Fibroblast of villous mesenchyme (primary cell): ENCODE measurements at places on chromosomes 11 and 22. TPM values are rescaled to one million over a fixed set of nuclear protein-coding genes. Genes with fewer than 3 reads are reported as not detected.

The OR56A1 gene
- total RNA-seq, result under 0.01 TPM in 2 replicates

The GSTT2B gene
- 1.3 and 1.9 TPM in 2 replicates for total RNA-seq

The PPP1R14B gene
- 155 and 175 TPM in 2 replicates for total RNA-seq

The OR5D18 gene
- not detected in 2 replicates for total RNA-seq

The GUCY1A2 gene
- total RNA-seq, result 0.43 and 0.64 TPM in 2 replicates

The F2 gene
- not detected in 2 replicates for total RNA-seq

The TBX1 gene
- under 0.01 and 0.43 TPM in 2 replicates for total RNA-seq

The CNIH2 gene
- 0.43 and 0.64 TPM in 2 replicates for total RNA-seq

The SF3A1 gene
- total RNA-seq, result 23.5 and 27.2 TPM in 2 replicates

The PIM3 gene
- total RNA-seq, result 27.7 and 32.0 TPM in 2 replicates

The OR51B5 gene
- total RNA-seq, result 0.32 and 0.43 TPM in 2 replicates

The RBMXL2 gene
- total RNA-seq, result under 0.01 TPM in 1 of 2 replicates, not detected in the other

The OR10D3 gene
- not detected in 2 replicates for total RNA-seq

DNA sequence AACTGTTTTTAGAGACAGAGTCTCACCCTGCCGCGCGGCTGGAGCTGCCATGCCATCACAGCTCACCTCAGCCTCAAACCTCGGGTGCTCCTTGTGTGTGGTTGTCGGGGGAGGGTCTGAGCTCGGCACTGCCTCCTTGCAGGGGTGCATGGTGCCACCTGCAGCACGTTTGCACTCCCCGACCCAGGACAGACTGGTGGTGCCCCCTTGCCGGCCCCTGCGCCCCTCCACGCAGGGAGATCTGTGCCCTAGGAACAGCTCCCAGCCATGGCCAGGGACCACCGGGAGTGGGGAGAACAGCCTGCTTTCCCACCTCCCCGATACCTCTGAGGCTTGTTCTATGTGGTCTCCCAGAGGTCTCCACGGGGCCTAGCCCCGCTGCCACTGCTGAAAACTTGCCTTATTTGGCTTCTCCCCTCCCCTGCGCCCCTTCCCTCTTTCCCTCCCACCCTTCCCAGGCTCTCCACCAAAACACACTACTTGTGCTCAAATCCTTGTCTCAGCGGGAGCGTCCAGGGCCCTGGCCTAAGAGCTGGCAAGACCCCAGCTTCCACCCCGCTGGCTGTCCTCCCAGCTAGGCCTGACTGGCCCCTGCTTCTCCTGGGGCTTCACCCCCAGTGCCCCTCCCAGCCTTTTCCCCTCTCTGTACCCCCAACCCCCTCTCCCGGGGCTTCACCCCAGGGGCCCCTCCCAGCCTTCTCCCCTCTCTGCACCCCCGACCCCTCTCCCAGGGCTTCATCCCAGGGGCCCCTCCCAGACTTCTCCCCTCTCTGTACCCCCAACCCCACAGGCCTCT, 13.4 kb upstream of the TPCN2 start:
- no peak for DNase-seq

DNA sequence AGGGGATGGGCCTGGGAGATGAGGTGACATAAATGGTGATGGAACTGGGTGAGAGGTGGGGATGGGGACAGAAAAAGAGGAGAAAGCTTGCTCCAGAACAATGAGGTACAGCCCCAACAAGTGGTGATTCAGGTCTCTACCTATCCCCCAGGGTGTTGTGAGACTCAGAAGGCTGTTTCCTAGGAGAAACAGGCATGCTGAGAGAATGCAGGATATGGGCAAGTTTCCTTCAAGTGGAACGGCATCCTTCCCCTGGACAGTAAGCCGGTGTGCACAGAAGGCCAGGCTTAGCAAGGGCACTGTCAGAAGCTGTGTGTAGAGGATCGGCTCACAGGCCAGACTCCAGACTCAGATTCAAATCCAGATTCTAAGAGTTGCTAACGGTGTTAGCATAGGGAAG, 34.1 kb upstream of the CRTAM start:
- DNase-seq, result no peak

GRCh38 chr11:112522536-112522935, 261.9 kb upstream of the PLET1 start:
- DNase-seq, result no peak

- DNase-seq, result no peak
These were observed 7.3 kb upstream of the FAR1 start for GRCh38 chr11:13661074-13661623.

DNA sequence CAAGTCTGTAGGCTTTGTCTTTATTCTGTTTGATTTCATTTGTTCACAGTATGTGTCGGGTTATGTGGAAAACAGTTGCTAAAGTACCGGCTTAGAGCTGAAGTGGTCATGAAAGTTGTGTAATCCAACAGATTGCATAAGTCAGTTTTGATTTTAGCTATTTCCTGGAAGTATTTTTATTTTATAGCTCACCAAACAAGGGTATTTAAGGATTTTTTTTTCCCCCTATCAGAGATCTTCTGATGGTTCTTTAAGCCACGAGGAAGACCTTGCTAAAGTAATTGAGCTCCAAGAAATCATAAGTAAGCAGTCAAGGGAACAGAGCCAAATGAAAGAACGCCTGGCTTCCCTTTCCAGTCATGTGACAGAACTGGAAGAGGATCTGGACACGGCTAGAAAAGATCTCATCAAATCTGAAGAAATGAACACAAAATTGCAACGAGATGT, 55.9 kb downstream of the PPFIA1 start:
- DNase-seq, result peak; percentile 95

DNA sequence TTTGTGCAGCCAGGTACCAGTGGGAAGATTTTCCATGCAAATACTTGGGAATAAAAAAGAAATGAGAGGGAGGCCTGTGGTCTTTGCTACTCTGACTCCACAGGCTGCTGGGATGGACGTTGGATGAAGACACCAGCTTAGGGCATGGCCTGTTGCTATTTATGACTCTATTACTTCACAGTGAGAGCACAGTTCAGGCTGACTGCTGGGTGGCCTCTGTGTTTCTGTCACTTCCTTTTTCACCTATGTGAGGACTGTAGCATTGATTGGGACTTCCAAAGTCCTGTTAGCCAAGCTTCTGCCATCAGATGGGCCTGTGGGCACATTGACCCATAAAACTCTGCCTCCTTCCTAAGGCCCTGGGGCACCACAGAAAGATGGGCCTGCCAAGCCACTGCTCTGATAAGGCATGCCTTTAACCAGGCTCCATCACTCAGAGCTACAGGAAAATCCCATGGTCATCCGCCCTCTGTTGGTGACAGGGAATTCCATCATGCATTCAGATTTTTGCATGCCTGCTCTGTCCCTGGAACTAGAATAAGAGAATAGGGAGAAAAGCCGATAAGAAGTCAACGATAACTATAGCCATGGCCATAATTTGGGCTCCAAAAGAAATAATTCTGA, 64.6 kb downstream of the KCNJ1 start:
- DNase-seq, result peak; percentile 14

DNA sequence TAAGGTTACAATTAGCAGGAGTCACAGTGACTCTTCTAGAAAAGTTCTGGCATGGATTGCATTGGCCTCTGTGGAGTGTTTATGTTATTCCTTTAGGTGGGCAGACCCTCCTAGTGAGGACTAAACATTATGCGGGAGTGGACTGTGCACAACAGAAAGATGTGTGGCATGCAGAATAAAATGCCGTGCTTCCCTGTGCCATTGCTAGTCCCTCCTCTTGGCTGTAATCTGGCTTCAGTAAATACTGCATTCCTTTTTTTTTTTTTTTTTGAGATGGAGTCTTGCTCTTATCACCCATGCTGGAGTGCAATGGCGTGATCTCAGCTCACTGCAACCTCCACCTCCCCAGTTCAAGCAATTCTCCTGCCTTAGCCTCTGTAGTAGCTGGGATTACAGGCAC, 45.0 kb downstream of the SLC5A1 start:
- DNase-seq, result no peak

- DNase-seq, result no peak
These were observed 23.4 kb downstream of the SLN start for GRCh38 chr11:107688322-107688918.

GRCh38 chr22:27105142-27106025, 448.0 kb downstream of the MIAT start:
- DNase-seq, result peak; percentile 92

GRCh38 chr22:36125434-36125833, 35.1 kb downstream of the APOL3 start:
- no peak for DNase-seq

- DNase-seq, result no peak
These were observed 172.0 kb downstream of the UVRAG start for GRCh38 chr11:75986966-75987365.

- no peak for DNase-seq
These were observed 1.7 kb upstream of the YPEL4 start for GRCh38 chr11:57651408-57651807.

DNA sequence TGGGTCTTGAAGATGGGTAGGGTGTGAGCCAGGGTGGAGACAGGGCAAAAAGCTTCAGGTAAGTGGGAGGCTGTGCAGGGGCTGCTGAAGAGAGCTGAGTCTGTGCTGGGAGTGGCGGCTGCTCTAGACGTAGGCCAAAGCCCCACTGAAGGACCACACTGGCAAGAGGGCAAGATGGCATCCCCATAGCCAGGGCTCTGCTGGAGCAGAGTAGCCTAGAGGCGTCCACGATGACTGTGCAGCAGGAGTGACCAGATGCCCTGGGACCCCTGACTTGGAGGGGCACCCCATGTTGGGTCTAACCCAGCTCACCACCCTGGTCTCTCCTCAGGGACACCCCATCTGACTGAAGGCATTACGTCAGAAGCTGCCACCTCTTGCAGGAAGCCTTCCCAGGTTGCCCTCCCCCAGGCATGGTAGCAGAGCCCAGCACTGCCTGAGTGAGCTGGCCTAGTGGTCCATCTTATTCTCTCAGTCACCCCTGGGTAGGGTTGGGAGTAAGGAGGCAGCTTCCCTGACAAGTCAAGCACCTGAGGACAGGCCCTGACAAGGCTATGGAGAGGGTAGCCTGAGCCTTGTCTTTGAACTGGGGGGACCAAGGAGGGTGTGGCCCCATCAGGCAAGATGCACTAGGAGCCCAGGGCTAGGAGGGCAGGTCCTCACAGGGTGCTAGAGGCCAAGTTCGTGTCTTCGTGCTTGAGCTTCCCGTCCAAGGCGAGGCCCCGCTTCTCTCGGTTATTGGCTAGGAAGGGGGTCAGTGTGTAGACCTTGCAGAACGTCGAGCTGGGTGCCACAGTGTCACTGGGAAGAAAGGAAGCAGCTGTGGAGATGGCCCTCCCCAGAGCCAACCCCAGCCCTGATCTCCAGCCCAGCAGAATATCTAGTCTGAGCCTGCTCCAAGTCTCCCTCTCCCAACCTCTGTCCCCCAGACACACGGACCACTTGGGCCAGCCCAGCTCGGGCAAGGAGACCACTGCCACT, 33.1 kb downstream of the TPBGL start:
- DNase-seq, result no peak

- no peak for DNase-seq
These were observed 26.0 kb downstream of the LIMK2 start for GRCh38 chr22:31238057-31238456.

DNA sequence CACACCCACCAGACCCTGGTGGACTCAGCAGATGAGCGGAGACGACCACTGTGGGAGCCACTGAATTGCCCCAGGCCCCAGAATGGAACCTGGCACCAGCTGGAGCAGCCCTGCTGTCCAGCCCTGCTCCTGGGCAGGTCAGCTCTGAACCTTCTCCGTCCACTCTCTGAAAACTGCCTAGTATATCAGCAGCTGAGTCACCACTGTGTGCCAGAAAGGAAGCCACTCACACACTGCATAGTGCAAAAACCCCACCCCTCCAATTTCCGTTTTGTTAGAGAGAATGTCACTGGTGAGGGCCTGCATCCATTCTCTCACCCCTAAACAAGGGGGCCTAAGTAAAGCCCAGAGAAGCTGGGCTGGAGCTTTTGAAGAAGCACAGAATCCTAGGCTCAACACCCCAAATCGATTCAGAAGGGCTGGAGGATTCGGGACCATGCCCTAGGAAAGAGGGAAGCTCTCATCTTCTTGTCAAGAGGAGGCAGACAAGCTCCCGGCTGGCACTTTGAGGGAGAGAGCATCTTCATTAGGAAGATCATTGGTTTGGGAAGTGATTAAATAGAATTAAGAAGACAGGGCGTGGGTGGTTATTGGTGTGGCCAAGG, 44.5 kb downstream of the GALNT18 start:
- no peak for DNase-seq

- DNase-seq, result no peak
These were observed 5.2 kb upstream of the HINFP start for GRCh38 chr11:119116235-119116594.

DNA sequence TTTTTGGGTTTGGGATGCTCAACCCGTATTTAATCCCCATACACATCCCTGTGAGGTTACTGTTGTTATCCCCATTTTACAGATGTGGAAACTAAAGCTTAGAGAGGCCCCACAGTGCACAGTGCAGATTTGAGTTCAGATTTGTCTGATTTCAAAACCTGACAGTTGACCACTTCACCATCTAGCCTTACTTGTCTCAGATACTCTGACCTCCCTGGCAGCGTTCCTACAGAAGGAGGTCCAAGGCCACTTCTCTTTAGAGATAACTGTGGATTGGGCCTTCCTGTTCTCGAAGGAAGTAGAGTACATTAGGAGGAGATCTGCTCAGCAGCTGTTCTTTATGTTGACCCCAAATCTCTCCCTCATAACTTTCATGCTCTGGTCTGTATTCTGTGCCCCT, 46.7 kb upstream of the CTTN start:
- no peak for DNase-seq

GRCh38 chr11:68430801-68431200, 29.8 kb upstream of the PPP6R3 start:
- DNase-seq, result no peak

GRCh38 chr22:20724676-20725454, 49.0 kb upstream of the SERPIND1 start:
- no peak for DNase-seq

GRCh38 chr11:58659910-58660570, 37.6 kb downstream of the CNTF start:
- DNase-seq, result no peak

- no peak for DNase-seq
These were observed 48.1 kb downstream of the RPL27A start for GRCh38 chr11:8730697-8731020.

GRCh38 chr11:62889484-62890437, 9.1 kb downstream of the SLC3A2 start:
- DNase-seq, result peak; percentile 97

GRCh38 chr11:12441231-12441861, 64.0 kb downstream of the PARVA start:
- peak; percentile 88 for DNase-seq

DNA sequence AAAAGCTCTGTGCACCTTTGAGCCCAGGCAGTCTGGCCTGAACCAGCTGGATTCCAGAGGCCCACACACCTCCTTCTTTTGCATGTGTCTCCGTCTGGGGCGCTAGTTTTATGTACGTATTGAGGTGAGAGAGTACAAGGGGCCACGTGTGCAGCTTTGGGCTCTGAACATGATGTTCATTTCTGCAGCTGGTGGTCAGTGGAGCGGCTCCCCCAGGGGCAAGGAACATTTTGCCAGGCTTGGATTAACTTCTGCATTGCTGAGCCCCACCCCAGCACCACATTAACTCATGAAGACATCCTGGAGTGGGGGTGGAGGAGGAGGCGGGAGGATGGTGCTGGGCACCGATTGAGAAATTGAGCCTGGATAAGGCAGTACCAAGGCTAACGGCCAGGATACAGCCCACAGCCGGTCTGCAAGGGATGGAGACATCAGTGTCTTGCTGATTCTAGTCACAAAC, 13.8 kb downstream of the USP2 start:
- peak; percentile 88 for DNase-seq
